ENCODE measurements at places on chromosomes 5 and 9.
A peak's percentile ranks its signal among the peaks of the same experiment; 100 is the strongest.

DNA sequence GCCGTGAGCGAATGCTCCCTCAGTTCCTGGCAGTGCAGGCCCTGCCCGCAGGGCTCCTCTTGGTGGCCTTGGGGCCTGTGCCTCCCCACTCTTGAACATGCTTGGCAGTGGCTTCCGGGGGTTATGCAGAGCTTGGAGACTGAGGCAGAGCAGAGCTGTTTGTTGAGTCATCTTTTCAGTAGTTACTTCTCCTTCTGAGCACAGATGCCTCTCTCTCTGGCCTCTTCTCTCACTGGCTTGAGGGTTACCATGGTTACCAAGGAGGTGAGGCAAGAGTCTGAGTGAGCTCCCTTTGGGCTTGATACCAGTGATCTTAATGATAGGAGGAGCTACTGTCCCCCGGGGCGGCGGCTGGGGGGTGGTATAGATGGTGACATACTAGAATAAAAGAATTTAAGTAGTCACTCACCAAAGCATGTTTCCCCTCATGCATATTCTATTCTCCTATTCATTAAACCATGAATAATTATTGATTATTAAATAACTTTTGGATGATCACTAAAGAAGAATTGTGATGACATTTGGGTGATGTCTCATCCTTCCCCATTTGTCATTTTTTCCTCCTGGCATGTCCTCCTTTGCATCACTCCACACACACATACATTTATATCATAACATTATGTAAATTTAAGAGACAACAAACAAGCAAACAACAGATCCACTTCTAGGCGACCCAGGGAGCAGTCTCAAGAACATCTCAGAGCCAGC lies 111.1 kb downstream of the ARHGAP26 start:
- no peak for DNase-seq

- no peak for DNase-seq
These were observed 26.3 kb downstream of the CNTFR start for GRCh38 chr9:34563262-34563661.

GRCh38 chr9:120394058-120394669 lies 185.8 kb downstream of the CDK5RAP2 start:
- no peak for DNase-seq

- no peak for DNase-seq
These were observed 53.0 kb upstream of the ALDH1B1 start for GRCh38 chr9:38339496-38339895.

- no peak for DNase-seq
These were observed 12.9 kb upstream of the CARNMT1 start for GRCh38 chr9:75041041-75041440.

- DNase-seq = no peak
These were observed 15.1 kb upstream of the LPCAT1 start for GRCh38 chr5:1538741-1539392.

DNA sequence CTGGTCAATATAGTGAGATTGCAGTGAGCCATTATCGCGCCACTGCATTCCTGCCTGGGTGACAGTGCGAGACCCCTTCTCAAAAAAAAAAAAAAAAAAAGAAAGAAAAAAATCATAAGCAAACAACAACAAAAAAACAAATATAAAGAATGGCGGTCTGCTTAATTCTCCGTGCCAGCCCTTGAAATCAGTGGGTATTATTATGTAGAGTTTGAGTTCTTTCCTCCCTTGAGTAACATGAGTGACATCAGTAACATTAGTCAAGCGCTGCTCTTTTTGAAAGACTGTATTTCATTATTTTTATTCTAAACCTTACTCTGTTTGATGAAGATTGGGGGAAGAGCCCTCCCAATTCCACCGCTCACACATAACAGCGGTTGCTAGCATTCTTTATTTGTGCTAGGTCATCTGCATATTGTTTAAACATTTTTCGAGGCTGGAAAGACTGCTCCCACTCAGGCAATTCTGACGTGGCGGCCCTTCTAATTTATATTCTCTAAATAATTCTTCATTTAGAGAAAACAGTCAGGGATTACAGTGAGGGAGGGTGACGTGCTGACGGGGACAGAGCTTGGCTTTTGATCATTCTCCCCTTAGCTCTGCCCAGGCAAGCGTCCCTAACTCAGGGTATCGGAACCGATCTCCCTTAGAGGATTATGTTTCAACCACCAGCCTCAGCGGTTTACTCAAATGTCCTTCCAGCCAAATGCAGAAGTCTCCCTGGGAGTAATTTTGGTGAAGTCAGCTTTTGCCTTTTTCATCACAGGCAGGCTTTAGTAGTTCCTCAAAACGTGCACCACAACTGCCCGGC lies 860 bp upstream of the MARCHF6 start:
- no peak for DNase-seq

GRCh38 chr5:118777189-118777736 lies 211.1 kb downstream of the DTWD2 start:
- DNase-seq = no peak

DNA sequence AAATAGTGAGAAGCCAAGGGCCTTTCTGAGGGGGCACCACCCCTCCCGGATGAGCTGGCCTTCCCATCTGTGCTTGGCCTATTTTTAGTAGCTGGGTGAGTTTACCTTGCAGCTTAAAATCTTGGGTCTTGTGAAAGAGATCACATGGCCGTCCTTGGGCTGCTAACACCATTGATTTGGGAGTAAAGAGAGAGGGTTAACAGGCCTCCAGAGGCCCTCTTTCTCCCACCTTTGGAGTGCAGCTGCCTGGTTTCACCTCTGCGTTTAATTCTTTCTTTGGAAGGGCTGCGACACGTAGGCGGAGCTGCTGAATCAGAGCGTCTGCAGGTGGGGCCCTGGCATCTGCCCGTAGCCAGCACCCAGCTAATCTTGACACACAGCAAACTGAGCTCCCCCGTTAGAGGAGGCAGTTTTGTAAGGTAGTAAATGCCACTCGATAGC lies 12.8 kb downstream of the OLFM1 start:
- no peak for DNase-seq

- DNase-seq = peak; percentile 16
These were observed 12.3 kb downstream of the TLE4 start for GRCh38 chr9:79583952-79584654.

- no peak for DNase-seq
These were observed 124.7 kb downstream of the DAB2IP start for GRCh38 chr9:121776001-121776738.

DNA sequence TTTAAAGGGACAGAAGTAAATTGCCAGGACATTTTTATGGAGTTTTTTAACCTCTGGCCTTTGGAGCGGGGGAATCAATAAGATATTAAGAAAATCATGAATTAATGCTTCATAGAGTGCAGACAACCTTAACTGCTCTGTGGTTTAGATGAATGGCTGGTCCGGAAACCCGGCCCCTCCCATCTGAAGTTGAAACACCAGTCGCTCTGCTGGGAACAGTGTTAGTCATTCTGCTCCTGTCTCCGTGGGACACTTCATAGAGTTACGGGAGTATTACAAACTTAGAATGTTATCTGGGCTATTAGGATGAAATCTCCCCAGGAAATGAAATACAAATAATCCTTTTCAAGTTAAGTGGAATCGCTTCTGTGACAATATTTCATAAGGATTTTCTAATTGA lies 110.1 kb upstream of the IRX2 start:
- DNase-seq = no peak

DNA sequence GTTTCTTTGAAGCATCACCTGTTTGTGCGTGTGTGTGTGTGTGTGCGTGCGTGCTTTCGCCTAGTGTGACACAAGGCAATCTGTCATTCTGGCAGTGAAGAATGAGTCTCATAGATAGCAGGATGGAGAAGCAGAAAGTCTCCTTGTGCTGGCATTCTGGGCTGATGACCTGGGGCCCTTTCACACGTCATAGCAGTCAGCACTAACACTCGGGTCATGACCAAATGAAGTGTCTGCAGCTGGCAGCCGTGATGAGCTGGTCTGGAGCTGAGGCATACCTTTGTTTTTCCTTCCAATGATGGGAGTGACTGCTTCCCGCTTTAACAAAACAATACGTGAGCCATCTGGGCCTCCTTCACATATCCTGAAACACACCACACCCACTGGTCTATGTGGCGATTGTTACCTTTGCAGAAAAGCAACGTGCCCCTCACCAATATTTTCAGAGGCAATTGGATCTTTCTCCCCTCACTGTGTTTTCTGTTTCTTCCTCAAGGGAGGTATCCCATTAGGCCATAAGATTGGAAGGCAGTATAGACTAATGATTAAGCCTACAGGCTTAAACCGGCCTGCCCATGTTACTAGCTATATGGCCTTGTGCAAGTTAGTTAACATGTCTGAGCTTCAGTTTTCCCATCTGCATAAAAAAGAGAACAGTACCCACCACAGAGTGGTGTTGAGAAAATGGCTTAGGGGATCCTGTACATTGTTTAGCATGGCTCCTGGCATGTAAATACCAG lies 88.8 kb downstream of the SREK1 start:
- DNase-seq = no peak

DNA sequence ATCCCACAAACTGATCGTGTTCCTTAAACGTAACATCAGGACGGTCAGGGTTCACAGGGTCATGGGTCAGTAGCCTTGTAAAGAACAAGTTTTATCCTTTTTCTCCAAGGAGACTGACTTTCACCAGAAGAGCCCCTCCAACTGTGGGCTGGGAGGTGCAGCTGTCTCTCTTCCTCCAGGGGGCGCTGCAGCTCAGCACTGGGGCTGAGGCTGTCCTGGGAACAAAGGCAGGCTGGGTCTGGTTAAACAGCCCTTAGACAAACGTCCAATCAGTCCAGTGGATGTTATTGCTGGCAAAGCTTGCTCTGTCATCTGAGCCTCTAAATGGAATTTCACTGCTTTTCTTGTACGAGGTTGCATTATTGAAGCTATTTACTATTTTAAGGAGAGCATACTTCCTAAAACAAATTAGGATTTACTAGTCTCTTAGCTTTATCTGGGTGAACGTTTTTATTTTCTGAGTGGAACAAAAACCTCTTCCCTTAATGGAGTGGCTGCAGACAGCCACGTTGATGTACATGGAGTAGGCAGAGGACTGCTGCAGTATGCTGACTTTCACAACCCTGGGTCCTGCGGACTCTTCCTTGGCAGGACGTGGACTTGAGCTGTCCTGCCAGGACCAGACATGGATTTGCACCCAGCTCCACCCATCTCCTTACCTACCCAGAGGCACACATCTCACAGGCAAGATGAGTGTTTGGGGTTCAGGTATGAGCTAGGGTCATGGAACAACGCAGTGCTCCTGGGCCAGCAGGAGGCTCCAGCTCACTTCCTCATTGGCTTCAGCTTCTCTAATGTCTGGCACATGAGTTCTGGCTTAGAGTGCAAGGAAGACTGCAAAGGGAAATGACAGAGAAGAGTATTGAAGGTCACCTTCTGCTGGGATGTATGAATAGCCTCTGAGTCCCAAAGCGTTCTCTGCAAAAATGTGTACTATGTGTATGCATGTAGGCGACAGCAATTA lies 7.8 kb downstream of the EXOSC2 start:
- peak; percentile 92 for DNase-seq

- no peak for DNase-seq
These were observed 38.7 kb downstream of the SH3PXD2B start for GRCh38 chr5:172415362-172416275.

GRCh38 chr9:121388140-121388905 lies 18.3 kb upstream of the STOM start:
- DNase-seq = no peak

GRCh38 chr9:130172161-130172857 lies at the start of gene NCS1:
Gene NCS1, plus strand, starts transcription at chr9:130172404. Its CDS starts 260 bp downstream, at chr9:130172664.
- peak; percentile 82 for DNase-seq

- DNase-seq = no peak
These were observed 20.9 kb downstream of the RANBP6 start for GRCh38 chr9:5994493-5994892.

DNA sequence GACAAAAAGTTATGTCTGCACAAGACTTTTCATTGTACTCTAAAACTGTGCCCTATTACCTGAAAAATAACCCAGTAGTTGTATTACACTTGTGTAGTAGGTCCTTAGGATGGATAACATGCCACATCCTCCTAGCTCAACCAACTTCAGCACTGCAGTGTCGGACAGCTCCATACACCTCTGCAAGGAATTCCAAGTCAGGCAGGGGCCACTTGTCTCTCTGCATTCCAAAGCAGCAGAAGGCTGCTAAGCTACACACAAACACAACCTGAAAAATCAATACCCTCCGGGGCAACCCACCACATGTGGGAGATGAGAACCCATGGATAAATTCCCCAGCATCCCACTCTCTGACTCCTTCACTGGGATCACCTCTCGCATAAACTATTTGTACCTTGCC lies 50.2 kb downstream of the MED10 start:
- peak; percentile 86 for DNase-seq

GRCh38 chr5:73205305-73205704 lies 32.3 kb downstream of the TMEM174 start:
- no peak for DNase-seq

GRCh38 chr9:81537964-81538363 lies 151.4 kb downstream of the TLE1 start:
- DNase-seq = no peak

DNA sequence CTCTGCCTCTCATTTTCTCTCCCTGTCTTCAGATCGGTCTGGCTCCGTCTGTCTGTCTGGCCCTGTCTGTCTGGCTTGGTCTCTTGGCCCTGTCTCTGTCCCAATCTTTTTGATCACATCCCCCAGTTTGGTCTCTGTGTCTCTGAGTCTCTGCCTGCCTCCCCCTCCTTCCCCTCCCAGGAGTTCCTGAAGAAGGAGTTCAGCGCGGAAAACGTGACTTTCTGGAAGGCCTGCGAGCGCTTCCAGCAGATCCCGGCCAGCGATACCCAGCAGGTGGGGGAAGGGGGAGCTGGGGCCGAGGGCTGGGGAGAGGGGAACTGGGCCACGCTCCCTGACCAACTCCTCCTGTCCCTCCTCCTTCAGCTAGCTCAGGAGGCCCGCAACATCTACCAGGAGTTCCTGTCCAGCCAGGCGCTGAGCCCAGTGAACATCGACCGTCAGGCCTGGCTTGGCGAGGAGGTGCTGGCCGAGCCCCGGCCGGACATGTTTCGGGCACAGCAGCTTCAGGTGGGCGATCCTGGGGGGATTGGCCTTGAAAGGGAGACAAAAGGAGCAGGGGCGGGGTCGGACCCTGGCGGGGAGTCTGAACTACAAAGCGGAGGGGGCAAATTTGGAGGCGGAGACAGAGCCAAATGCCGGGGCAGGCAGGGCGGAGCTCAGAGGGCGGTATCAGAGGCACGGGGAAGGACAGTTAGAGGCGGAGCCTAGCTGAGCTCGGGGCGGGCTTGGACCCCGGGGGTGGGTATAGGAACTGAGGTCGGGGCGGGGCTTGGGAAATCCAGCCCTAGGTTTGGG lies 9.0 kb downstream of the RGS14 start:
- peak; percentile 94 for DNase-seq

Data from nephron progenitor cell (in vitro differentiated cells).